ENCODE measurements at places on chromosomes 5 and 9. TPM values are rescaled to one million over a fixed set of nuclear protein-coding genes. Genes with fewer than 3 reads are reported as not detected.

SGCD gene
- total RNA-seq: not detected

RMND5B gene
- 38.5 TPM for total RNA-seq

FGF10 gene
- not detected for total RNA-seq

LHX6 gene
- total RNA-seq: 0.14 TPM

SH3TC2 gene
- 2.5 TPM for total RNA-seq

GABRA1 gene
- total RNA-seq: not detected

IFNA2 gene
- total RNA-seq: not detected

PCDHB10 gene
- total RNA-seq: 0.33 TPM

CDH9 gene
- not detected for total RNA-seq

OTP gene
- not detected for total RNA-seq

SLC2A6 gene
- 36.0 TPM for total RNA-seq

RNF183 gene
- total RNA-seq: not detected

LRRC19 gene
- not detected for total RNA-seq

CACNA1B gene
- total RNA-seq: 0.07 TPM

ADGRD2 gene
- not detected for total RNA-seq

ORM2 gene
- not detected for total RNA-seq

LCN15 gene
- not detected for total RNA-seq

C1QTNF2 gene
- total RNA-seq: 0.11 TPM

CDKN2B-AS1 gene
- 0.39 TPM for total RNA-seq

NUDT2 gene
- total RNA-seq: 27.0 TPM

BHMT2 gene
- total RNA-seq: 2.5 TPM

SNAPC3 gene
- 48.3 TPM for total RNA-seq

CNTFR gene
- not detected for total RNA-seq

TMEFF1 gene
- total RNA-seq: 8.1 TPM

PCDHB4 gene
- total RNA-seq: 0.04 TPM

HMMR gene
- total RNA-seq: 17.9 TPM

PPP3R2 gene
- not detected for total RNA-seq

MZB1 gene
- not detected for total RNA-seq

SLC35A4 gene
- 22.6 TPM for total RNA-seq

GLRX gene
- total RNA-seq: 20.3 TPM

IL9 gene
- not detected for total RNA-seq

SLC25A48 gene
- not detected for total RNA-seq

SMIM33 gene
- not detected for total RNA-seq

RNF208 gene
- total RNA-seq: 0.07 TPM

GNG10 gene
- 53.2 TPM for total RNA-seq

ZFP37 gene
- 2.3 TPM for total RNA-seq

OBP2B gene
- not detected for total RNA-seq
